C1 segment of cervical spinal cord (tissue), 14 donors: ENCODE measurements at places on chromosomes 5 and 9.

GRCh38 chr5:147445090-147445489 is 64.8 kb downstream of the DPYSL3 start:
- DNase-seq: peak; percentile 27

DNA sequence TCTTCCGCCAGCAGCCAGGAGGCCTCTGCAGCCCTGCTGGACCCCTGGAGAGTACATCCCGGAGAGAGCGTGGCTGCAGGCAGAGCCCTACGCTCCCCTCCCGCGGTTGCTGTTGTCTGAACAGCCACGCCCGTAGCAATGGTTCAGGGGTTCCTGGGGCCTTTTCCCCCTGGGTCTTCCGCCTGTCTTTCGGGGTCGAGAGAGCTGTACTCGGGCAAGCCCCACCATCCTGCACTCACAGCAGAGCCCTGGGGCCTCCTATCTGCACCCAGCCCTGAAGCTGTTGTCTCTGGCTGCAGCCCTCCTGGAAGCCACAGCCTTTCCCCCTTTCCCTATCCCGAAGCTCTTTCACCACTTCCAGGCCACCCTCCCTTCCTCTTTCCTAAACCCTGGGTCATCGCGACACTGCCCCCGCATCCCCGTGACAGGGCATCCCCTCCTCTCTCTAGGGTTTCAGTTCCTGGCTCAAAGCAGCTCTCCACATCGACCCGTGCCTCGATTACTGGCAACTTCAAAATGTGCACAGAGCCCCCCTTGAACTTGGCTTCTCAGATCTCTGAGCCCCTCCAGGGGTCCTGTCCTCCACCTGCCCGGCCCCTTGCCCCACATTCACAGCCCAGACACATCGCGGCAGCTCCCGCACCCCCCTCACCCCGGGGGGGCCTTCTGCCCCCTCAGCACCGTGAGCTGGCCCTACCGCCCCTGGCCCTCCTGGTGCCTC is 43.9 kb upstream of the CEP72 start:
- no peak for DNase-seq

DNA sequence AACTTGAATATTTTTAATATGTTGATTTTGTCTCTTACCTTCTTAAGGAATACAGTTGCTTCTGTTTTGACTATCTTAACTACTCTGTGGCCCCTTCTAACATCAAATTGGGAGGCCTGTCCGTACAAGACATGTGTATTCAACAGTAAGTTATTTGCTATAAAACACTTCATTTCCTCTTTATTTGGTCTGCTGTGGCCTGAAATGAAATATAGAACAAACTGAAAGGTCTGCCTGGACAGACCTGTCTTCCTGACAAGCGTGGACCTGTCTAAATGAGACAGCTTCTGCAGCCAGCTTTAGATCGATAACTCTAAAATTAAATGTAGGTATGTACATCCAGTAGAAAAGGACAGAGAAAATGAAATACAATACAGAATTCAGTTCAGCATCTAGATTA is 2.2 kb upstream of the LPAR1 start:
- DNase-seq: no peak

GRCh38 chr5:153831973-153832372 is 206.7 kb downstream of the FAM114A2 start:
- no peak for DNase-seq

DNA sequence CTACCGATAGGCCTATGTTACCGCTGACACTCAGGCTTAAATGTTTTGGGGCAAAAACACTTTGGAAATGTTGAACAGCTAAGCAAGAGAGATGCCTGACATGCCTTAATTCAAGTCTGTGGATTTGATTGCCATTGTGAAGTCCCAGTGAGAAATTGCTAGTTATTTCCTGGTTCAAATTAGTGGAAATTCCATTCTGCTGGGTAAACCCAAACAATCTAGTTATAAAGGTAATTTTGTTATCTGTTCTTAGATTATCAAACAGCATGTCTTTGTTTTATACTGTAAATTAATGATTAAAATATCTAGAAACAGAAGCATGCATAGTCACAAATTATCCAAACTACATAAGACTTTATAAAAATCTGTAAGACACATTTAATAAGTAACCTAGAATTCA is 96.6 kb downstream of the PJA2 start:
- no peak for DNase-seq

DNA sequence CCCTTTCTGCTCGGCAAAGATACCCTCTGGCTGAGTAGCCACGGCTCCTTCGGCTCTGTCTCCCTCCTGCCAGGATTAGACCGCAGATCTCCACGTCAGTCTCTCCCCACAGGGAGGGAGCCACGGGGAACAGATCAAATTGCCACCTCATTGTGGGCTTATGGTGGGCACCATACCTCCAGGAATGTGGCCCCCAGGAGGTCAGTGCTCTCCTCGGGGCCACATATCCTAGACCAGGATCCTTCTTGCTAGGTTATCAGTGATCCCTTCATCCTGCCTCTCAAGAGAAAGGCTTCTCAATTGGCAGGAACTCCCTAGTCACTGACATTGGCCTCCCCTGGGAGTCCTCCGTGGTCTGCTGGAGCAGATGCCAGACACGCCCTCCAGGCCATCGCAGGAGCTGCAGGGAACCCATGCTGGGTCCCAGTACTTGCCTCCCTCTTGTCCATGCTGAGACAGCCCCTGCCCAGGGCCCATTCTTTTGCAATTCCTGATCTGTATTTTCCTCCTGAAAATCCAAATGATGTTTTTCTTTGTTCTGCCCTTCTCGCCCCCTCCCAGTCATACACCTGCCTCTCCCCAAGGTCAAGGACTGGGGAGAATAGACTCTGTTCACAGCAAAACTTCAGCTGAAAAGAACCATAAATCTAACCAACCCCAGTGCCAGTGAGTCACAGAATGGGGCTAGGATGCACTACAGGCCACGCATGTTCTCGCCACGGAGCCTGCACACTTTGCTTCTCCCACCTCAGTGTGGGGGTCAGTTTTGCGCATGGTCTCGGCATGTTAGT is 31.6 kb upstream of the ENHO start:
- DNase-seq: no peak

GRCh38 chr9:127503947-127504886 is 52.9 kb downstream of the LRSAM1 start:
- peak; percentile 76 for DNase-seq

GRCh38 chr9:124369231-124369797 is 45.9 kb downstream of the PSMB7 start:
- no peak for DNase-seq

GRCh38 chr5:157030692-157031091 is 28.2 kb downstream of the HAVCR1 start:
- DNase-seq: no peak

- DNase-seq: no peak
Observed at GRCh38 chr9:8234316-8234715, 434.7 kb upstream of the DMAC1 start.

DNA sequence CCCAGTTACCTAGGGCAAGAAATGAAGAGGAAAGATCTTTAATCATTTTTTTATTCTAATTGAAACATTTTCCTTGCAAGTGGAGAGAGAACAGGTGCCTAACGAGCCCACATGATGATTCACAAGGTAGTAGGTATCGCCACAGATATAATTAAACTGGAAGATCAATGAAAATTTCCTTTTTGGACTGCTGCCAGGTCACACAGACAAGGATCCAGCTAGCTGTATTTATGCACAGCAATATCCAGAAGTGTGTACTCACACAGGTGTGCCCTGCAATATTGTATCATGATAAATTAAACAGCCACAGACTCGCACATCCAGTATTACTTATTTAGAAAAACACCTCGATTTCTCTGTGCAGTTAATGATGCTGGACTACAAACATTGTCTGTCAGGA is 294.0 kb upstream of the SMARCA2 start:
- no peak for DNase-seq

DNA sequence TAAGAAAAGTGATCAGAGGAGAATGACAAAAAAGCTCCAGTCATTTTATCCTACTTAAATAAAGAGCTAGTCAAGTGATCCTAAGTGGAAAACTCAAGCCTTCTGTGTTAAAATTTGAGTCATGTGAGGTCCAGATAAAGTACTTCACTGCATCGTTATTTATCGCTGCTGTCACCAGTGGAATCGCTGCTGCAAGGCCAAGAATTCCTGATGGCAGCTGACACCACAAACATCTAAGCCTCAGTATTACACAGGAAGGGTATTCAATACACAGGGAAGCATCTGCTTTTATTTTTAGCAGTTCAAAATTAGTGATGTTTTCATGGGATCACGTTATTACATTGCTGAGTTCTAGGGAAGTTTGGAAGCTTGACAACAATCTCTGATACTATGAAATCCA is 190.3 kb downstream of the GOLPH3 start:
- DNase-seq: no peak

DNA sequence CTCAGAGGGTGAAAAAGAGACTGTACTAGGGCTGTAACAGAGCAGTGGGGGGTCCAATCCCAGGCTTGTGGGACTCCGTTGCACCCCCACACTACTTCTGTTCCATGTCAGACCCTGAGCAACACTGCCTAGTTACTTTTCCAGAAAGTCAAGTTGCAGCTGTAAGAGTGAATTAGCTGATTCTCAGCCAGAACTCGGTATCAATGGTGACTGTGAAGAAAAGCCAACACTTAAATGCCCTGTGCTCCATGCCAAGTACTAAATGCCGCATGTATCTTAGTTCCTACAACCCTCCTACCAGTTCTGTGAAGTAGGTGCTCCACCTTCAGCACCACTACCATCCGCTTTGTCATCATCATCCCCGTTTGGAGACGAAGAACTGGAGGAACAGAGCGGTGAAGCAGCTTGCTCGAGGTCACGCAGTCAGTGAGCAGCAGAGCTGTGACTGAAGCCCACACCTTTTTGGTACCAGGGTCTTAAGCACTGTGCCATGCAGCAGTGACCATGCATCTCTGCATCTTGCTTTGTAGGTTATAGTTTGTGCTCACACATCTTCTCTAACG is 64.3 kb downstream of the NSG2 start:
- no peak for DNase-seq

- DNase-seq: no peak
Observed at GRCh38 chr9:95920017-95920416, 44.5 kb downstream of the ERCC6L2 start.

DNA sequence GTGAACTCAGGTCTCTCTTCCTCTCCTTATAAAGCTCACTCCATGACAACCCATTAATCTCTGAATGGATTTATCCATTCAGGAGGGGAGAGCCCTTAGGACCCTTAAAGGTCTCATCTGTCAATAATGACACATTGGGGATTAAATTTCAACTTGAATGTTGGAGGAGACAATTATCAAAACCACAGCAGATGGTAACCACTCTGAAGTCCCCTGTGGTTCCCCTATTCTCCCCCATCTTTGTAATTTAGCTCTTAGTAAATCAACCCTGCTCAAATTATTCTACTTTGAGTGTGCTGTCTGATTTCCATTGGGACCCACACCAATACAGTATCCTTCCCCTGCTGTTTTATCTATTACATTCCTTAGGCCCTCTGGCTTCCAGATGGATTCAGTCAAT is 72.0 kb upstream of the RAI14 start:
- DNase-seq: no peak

GRCh38 chr5:175686826-175687225 is 29.0 kb downstream of the HRH2 start:
- DNase-seq: no peak

DNA sequence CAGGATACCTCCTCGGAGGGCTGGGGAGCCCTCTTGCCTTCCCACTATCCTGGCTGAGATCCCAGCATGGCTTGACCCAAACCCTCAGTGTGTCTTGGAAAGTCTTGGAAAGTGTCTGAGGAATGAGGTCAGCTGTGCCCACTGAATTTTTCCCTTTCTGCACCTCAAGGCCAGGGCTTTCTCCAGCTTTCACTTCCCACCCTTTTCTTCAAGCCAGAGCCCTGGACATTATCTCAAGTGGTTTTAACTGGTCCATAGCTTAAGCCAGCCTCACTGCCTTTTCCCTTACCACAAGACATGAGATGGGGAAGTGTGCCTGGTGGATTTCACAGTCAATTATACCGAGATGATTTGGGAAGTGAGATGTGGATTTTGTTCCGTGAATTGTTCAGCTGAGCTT is 35.7 kb upstream of the LHX2 start:
- no peak for DNase-seq

- no peak for DNase-seq
Observed at GRCh38 chr9:95065224-95065623, 252.3 kb downstream of the FANCC start.

GRCh38 chr5:150081541-150082283 is 4.6 kb downstream of the CSF1R start:
- DNase-seq: peak; percentile 33

- DNase-seq: no peak
Observed at GRCh38 chr5:134585966-134586365, 46.7 kb downstream of the SAR1B start.

DNA sequence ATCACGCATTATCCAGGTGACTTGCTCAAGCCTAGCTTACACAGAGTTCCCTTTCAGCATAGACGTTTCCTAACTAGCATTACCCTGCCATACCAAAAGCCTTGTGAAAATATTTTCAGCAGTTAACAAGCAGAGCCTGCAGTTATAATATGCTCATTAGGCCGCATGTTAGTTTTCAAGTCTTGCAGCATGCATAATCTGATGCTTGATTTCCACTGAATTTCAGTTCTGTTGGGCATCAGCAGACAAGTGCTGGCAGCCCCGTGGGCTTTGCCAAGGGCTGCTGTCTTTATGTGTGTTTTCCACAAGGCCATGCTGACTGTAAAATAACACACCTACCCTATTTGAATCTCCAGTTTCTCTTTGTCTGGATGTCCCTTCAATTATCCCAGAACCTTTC is 491.0 kb upstream of the WWC1 start:
- no peak for DNase-seq

GRCh38 chr9:117523531-117524153 is 108.8 kb upstream of the ASTN2 start:
- DNase-seq: no peak

GRCh38 chr5:36060420-36060887 is 6.2 kb downstream of the UGT3A2 start:
- no peak for DNase-seq

DNA sequence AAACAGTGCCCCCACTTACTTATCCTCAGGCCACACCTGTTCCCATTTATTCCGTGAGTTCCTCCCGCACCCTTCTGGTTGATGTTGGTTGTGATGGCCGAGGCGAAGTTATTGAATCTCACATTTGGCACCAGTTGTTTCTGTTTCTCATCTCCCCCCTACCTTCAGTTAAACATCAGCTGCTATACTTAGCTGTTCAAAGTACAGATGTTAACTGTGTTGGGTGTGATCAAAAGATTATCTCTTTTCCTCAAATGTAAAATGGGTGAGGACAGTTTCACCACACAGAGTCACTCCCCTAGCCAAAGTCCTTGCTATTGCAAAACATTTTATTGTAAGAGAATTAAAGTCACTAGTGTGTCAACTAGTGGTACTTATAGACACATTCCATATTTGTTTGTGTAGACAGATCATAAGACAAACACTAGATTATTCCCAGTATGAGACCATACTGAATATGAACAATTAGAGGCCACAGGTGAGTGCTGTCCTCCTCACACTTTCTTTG is 43.2 kb upstream of the PRSS3 start:
- DNase-seq: no peak

- no peak for DNase-seq
Observed at GRCh38 chr5:137659209-137659608, 76.7 kb downstream of the KLHL3 start.

- no peak for DNase-seq
Observed at GRCh38 chr9:107269681-107270080, 13.4 kb upstream of the RAD23B start.

- DNase-seq: no peak
Observed at GRCh38 chr9:14532456-14533115, 160.6 kb downstream of the ZDHHC21 start.
